ACHN (cell line): ENCODE measurements at places on chromosomes 2 and 18.

- DNase-seq = no peak
Measured at GRCh38 chr2:225097035-225097434, 54.8 kb upstream of the DOCK10 start.

DNA sequence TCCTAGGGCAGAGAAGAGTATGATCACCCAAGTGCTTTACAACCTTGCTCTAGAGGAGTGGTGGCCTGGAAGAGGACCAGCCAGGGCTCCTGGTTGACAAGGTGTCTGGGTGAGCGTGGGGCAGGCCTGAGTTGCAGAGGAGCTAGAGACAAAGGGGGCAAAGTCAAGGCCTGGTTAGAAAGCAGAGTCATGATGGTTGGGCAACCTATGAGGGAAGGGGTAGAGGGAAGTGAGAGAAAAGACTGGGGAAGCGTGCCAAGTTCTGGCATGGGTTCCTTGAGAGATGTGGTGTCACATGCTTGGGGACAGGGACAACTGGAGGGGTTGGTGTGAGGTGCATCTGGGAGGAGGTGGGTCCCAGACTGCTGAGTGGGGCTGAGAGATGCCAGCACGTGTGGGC lies 13.5 kb downstream of the ZFP36L2 start:
- DNase-seq = no peak

- no peak for DNase-seq
Measured at GRCh38 chr2:219167997-219168396, 1.8 kb downstream of the SLC23A3 start.

DNA sequence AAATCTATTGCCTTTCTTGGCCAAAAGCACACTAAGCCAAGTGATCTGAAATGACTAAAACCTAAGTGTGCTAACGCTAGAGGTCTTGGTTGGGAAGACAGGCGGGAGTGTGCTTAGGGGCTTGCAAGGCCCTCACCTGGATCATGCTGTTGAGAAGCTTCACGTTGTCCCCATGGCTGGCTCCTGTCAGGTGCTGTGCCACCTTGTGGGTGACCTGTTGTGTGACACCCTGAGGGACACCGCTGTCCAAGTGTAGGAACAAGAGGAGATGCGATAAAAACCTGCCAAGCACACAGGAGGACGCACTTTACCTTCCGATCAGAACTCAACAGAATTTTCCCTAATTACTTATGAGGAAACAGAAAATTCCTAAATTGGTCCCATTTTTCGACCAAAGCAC lies 50.8 kb downstream of the EPG5 start:
- DNase-seq = no peak

DNA sequence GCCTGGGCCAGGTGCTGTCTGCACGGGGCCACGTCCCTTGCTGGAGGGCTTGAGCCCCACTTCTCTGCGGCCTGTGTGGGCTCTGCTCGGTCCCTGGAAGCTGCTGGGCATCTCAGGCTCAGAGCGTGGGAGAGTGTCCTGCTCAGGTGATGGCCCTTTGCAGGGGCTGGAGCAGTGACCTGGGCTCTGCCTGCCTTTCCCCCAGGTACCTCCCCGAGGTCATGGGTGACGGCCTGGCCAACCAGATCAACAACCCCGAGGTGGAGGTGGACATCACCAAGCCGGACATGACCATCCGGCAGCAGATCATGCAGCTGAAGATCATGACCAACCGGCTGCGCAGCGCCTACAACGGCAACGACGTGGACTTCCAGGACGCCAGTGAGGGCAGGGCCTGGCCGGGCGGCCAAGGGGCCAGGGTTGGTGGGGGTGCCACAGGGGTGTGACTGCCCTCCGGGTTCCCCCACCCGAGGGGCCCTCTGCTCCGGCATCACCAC lies 29.9 kb downstream of the GPC1 start:
- no peak for DNase-seq

DNA sequence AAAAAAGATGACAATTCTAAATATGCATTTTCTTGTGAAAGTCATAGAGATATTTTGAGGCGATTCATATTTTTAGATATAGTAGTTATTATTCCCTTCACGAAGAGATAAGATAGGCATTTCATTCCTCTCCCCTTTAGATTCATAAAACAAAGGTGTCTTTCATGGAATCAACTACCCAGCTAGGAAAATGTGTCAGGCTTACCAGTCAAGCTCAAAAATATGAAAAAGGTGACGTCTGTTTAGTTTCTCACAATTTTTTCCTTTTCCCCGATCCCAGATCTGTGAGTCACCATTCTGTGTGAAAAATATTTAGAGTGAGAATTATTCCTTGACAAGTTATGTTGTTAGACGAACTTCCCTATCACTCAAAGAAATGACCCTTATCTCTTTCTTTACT lies 95.4 kb upstream of the FN1 start:
- DNase-seq = no peak

- DNase-seq = peak; percentile 62
Measured at GRCh38 chr18:44654573-44654972, 26.1 kb upstream of the SETBP1 start.

DNA sequence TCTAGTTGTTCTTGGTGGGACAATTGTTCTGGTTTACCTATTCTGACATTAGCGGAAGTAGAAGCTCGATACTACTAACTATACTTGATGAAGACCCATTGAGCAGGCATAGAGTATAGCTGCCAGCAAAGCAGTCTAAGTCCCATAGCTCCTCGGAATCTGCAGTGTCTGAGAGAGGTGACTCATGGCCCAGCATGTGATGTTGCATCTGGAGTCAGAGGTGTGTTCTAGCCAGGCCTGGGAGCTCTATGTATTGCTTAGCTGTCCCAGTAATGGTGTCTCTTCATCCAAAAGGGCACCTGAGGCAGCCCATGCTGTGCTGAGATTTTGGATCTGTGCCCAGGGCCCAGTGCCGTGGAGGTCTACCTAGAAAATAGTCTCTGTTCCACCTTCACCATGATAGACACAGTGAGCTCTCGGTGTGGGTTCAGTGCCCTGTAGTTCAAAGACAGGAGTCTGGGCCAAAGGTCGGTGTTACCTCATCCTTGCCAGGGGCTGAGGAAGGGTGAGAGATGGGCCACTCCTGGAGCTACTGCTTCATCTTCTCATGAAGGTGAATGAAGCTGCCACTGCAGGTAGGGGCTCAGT lies 47.3 kb downstream of the MEX3C start:
- peak; percentile 17 for DNase-seq

DNA sequence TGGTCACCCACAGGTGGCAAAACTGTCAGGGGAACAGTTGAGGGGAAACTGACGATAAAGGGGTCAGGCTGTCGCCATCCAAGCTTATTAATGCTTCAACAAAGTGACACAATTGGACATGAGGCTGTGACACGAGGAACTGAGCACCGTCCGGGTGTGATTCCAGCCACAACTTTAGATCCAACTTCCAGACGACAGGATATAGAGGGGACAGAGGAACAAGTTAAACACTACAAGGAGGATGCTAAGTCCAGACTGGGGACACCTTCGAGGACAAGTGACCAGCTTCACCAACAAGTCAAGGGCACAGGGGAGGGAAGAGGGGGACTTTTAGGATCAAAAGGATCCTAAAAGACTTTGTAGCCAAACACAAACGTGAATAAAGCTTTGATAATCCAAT lies 23.8 kb downstream of the BOK start:
- no peak for DNase-seq

DNA sequence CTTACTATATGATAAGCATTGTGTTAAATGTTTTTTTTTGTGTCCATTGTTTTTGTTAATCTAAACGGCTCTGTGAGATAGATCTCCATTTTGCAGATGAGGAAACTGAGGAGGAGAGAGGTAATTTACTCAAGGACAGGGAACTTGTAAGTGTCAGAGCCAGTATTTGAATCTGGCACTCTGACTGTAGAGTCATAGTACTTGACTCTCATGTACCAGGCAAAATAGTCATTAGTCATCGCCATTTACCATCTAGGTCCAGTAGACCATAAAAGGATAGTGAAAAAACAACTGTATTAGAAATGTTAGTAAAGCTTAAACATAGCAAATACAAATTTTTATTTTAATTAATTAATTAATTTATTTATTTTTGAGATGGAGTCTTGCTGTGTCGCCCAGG lies 4.8 kb downstream of the PSMD14 start:
- peak; percentile 54 for DNase-seq

DNA sequence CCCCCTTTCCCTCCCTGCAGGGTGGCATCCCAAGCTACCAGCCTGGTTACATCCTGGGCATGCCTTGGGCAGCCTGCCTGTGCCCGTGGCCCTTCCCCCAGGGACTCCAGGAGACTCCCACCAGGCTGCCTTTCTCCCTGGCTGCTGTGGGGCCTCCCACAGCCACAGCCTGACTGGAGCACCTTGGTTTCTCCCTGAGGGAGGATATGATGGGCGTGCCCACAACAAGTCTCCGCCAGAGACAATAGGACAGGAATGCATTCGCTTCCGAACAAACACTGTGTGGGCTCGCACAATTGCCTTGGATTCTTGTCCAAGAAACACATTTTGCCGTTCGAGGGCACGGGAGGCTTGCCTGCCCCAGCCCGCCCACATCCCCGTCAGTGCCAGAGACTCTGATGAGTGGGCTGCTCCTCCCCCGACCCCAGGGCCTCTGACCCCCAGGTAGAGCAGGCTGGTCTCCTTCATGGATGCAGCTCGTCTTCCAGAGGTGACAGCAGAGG lies 102.1 kb downstream of the SMAD7 start:
- no peak for DNase-seq

DNA sequence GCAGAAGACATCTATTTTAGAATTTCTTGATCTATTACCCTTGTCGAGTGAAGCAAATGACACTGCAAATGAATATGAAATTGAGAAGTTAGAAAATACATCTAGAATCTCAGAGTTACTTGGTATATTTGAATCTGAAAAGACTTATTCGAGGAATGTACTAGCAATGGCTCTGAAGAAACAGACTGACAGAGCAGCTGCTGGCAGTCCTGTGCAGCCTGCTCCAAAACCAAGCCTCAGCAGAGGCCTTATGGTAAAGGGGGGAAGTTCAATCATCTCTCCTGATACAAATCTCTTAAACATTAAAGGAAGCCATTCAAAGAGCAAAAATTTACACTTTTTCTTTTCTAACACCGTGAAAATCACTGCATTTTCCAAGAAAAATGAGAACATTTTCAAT lies 370.4 kb downstream of the XIRP2 start:
- no peak for DNase-seq

GRCh38 chr2:53342248-53342647 lies 425.4 kb upstream of the CHAC2 start:
- DNase-seq = no peak

DNA sequence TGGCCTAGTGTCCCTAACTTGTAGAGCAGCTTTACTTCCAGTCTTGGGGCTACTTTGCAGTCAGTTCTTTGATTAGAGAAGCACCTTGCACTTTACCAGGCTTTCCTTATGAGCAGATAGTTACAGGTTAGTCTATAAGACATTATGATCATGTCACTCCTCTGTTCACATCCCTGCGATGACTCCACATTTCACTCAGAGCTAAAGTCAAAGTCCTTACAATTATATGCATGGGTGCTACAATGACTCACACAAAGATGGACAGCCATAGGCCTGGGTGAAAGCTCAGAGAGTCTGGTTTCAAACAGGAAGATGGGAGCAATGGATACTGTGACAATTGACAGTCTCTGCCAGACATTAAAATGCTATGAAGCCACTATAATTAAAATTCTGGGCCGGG lies 27.1 kb upstream of the SSB start:
- no peak for DNase-seq

DNA sequence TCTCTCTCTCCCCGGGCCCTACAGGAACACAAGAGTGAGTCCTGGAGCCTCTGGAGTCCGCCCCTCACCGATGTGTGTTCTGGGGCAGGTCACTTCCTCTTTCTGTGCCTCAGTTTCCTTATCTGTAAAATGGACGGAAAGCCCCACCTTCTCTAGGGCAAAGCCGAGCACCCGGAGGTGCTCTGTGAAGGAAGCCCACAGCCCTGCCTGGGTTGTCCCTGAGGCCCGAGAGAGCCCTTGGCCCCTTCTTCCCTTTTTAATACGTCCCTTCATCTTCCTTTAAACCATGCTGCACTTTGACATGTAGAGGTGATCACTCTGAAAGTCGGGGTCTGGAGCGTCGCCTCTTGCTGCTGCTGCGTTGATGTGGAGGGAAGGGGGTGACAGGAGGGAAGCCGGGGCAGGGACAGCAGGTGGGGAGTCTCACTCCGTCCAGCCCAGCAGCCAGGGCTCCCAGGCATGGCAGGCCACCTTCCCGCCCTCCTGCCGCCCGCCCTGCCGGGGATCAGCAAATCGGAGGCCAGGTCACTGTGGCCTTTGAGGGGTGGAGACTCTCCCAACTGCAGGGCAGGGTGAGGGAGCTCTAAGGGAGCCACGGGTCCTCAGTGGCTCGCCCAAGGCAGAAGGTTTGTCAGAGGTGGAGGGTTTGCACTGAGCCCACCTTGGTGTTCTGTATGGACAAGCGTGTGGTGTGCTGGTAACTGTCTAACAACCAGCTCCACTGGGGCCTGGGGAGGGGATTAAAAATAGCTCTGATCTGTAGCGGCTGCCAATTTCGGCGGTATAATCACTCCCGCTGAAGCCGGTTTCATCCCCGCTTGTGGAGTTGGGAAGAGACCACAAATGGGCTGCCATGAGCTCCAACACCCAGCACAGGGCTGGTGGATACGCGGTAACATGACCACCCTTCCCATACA lies 135.9 kb upstream of the ID2 start:
- DNase-seq = no peak

GRCh38 chr2:66596256-66596655 lies 161.3 kb downstream of the MEIS1 start:
- DNase-seq = no peak

DNA sequence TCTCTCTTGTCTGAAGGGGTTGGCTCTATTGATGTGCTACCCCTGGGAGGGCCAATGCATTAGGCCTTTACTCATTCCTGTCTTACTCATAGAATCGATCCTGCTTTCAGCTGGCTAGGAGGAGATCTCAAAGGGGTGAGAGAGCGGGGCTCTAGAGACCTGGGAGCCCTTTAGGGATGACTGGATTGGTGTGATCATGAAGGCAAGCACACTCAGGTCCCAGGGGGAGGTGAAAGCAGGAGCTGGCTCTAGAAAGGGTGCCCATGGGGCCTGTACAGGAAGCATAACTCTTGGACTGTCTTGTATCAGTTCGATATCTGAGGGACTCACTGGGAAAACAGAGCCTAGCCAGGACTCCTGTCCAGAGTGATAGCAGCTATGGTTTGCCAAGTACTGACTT lies 47.8 kb downstream of the INPP4A start:
- DNase-seq = no peak
